ENCODE measurements at places on chromosomes 1 and 21.

- DNase-seq, result no peak
Observed at GRCh38 chr1:50700214-50700613, 259.9 kb downstream of the FAF1 start.

DNA sequence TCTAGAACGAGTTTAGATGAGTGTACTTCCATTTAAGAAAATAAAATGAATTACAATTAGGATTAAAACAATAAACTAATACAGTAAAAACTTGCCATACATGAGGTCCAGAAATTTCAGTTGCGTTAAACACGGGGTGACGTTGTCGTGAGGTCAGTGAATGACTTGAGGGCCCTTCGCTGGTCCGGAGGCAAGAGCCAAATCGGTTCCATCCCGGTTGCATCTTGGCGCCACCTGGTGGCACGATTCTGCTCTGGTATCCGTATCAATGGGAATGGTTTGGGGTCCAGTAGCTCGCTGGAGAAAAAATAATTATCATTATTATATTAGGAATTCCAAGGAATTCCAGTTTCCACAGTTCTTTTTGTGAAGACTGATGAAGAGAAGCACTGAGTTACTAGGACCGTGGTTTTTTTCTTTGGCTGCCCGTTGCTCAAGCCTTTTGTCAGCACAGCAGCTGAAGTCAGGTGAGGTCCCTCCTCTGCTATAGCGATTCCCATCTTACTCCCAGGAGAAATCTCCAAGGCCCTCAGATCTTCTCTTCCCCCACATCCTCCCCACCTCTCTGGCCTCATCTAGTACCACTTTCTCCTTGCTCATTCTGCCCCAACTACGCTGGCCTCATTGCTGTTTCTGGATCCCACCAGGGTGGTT lies 161.4 kb downstream of the SLC35F3 start:
- peak; percentile 54 for DNase-seq

DNA sequence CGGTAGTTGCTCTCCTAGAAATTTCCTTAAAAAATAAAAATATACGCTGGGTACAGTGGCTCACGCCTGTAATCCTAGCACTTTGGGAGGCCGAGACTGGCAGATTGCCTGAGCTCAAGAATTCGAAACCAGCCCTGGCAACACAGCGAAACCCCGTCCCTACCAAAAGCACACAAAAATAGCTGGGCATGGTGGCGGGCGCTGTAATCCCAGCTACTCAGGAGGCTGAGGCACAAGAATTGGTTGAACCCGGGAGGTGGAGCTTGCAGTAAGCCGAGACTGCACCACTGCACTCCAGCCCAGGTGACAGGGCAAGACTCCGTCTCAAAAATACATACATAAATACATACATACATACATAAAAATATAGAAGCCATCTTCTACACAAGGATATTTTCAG lies 262.8 kb downstream of the AKT3 start:
- DNase-seq, result no peak

DNA sequence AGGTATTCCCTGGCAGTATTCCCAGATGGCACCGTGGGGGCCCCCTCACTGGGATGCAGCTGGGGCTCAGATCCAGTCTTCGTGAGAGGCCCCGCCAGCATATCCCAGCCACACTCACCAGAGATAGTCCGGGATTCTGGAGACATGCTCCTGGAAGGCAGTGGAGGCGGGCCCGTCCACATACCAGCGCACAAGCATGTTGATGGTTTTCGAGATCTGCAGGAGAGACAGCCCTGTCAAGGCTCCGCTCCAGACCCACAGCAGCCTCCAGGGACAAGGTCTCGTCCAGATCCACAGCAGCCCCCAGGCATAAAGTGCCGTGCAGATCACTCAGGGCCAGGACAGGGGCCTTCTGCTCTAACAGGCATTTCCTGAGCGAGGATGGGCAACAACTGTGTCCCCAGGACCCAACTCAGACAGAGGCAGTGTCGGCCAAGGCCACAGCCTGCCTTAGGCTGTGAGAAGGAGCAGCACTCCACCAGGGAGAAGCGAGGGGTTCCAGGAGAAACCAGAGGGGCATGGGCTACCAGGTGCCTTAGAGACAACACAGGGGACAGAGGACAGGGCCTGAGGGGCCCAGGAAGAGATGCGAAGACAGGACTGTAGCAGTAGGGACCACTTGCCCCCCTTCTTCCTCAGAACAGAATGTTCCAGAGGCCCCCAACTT lies 14.8 kb downstream of the LSS start:
- DNase-seq, result no peak

DNA sequence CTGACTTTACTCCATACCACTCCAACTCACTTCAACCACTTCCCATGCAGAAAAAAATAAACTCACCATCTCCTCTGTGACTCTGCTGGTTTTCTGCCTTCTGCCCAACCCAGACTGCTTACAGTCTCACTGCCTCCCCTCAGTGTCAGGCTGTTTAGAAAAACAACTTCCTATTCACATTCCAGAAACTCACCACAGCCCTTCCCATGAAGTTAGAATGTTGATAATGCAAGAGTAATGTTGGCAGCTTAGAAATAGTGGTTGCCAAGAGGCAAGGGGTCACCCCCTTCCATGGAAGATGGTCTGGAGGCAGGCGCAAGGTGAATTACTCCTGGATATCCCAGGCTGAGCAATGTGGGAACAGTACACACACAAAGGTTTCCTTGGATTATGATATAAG lies at the start of gene SELP:
SELP (minus strand) TSS at position 119 of the 400 bp plus-strand sequence; CDS start at position 69, 50 bp downstream.
- no peak for DNase-seq

GRCh38 chr1:230215031-230215430 lies 148.0 kb downstream of the GALNT2 start:
- DNase-seq, result peak; percentile 39

- no peak for DNase-seq
Observed at GRCh38 chr1:225277445-225277844, 150.4 kb downstream of the LBR start.

DNA sequence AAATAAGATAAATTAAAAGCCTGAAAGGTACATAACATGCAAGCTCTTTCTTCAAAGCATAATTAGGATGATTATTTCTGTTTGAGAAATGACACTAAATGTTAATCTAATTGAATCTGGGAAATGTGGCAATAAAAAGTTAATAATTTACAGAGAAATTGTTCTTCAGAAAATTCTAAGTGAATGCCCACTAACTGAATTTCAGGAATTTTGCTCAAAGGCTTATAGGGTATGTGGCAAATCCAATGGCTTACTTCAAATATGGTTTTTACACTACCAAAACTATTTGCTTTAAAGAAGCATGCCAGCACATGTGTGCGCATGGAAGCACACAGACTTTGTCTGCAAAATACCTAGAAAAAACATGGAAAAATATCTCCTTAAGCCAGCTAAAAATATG lies 186.6 kb upstream of the FOXD3 start:
- DNase-seq, result no peak

GRCh38 chr21:17693801-17694200 lies 81.1 kb upstream of the BTG3 start:
- DNase-seq, result no peak

- DNase-seq, result no peak
Observed at GRCh38 chr1:66352792-66353191, 181.2 kb upstream of the SGIP1 start.

- DNase-seq, result no peak
Observed at GRCh38 chr1:161688946-161689345, 18.1 kb upstream of the FCRLA start.

GRCh38 chr1:29948581-29948980 lies 712.3 kb downstream of the PTPRU start:
- DNase-seq, result no peak

DNA sequence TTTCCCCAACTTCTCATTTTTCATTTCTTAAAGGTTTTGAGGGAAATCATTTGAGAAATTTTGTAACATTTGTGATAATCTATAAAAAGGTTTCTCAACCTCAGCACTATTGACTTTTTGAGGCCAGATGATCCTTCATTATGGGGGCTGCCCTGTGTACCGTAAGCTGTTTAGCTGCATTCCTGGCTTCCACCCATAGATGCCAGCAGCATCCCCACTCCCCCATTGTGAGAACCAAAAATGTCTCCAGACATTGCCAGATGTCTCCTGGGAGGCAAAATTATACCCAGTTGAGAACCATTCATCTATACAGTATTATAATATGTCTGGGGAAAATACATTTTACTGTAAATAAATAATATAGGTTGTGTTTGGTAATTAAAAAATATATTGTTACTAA lies 146.0 kb downstream of the PBX1 start:
- DNase-seq, result no peak

DNA sequence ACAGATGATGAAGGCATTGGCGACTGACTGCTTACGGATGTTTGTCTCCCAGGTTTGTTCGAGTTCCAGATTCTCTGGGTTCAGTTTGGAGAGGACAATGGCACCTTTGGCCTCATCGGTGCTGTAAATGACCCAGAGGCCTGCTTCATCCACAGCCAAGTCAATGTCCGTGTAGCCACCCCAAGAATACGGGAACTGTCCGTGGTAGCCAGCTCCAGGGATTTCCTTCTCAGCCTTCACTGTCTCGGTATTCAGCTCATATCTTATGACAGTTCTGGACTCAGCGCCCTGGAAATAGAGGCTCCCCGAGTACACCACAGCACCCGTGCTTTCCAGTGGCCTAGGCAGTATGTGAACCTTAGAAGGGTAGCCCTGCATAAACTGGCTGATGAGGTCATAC lies 14.1 kb downstream of the MYOCOS start:
- no peak for DNase-seq

GRCh38 chr21:29075706-29076466 lies 2.4 kb upstream of the CCT8 start:
- DNase-seq, result peak; percentile 37

- DNase-seq, result no peak
Observed at GRCh38 chr1:40772146-40772955, 11.2 kb upstream of the KCNQ4 start.

DNA sequence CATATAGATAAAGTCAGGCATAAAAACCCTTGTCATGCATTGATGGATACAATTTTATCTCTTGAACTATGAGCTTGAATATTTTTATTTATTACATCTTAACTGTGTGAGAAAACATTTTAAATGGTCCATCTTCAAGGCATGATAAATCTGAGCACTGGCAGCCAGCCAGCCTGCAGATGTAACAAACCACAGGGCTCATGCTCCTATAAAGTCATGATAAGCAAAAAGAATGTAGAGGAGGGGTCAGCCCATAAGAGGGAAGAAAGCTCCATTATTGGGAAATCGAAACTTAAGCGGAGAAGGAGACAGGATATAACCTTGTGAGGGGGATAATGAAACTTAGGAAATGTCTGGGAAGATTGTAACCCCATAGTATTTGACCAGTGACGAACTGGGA lies 839.0 kb downstream of the LRRIQ3 start:
- DNase-seq, result no peak

DNA sequence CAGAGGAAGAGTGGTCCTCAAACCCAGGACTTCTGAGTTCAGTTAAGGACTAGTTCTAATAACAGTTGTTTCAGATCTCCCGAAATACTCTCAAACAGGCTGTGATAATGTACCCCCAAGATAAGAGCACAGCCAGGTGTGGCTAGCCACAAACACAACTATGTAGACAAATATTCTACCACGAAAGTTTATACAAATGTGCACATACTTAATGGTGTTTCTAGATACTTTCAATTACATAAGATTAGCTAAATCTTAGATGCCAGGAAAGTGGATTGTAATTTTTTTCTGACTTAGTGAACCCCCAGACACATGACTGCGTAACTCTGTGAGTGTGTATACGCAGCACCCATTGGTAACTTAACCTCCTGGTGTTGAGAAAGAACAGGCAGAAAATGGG lies 270.0 kb downstream of the USP25 start:
- DNase-seq, result no peak

DNA sequence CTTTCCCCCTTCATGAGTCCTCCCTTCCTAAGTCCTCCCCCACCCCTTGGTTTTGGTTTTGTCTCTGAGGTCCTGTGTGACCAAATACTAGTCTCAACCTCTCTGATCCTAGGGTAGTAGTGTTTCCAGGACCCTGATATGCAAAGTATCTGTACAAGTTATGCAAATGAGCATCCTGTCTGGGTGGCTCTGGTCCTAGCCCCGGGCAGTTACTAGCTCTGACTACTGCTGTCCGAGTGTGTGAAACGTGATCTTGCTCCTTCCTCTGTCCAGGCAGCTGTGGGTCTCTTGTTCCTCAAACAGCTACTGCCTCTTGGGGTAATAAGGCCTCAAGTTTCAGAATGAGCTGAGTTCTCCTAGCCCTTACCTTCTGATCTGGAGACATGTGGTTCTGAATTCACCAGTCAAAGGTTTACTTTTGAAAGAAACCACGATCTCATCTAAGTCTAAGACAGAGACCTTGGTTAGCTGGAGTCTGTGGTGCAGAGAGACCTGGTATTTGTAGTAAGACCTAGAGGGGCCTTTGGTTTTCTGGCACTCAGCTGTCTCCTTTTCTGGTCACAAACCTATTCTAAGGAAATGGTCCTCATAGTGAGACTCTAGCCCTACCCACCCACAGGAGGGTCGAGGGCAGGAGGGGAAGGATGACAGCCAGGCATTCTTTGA lies 31.0 kb upstream of the IL19 start:
- no peak for DNase-seq

DNA sequence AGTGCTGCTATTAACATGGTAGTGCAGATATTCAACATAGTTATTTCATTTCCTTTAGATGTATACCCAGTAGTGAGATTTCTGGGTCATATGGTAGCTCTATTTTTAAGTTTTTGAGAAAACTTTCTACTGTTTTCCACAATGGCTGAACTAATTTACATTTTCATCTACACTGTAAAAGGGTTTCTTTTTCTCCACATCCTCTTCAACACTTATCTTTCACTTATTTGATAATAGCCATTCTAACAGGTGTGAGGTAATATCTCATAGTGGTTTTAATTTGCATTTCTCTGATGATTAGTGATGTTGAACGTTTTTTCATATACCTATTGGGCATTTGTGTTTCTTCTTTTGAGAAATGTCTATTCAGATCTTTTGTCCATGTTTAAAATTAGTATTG lies 149.8 kb downstream of the PDE4B start:
- DNase-seq, result no peak
